ENCODE measurements at places on chromosomes 7 and 10.

DNA sequence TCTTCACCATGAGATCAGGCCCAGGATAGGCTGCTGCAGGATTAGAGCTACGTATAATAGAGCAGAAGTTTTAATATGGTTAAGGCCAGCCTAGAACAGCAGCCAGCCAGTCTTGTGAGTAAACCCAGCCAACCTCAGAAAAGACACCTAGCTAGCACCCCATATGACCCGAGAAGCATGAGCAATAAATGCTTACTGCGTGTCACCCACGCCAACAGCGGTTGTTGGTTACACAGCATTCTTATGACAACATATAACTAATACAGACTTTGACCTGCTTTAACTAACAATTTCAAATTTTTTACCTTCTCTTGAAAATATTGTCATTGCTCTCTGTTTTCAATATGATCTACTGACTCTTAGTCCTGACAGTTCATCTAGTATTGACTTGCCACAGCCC, 105.7 kb downstream of the HBP1 start:
- DNase-seq: no peak

GRCh38 chr10:22339761-22340328, 5.5 kb upstream of the SPAG6 start:
- DNase-seq: no peak

DNA sequence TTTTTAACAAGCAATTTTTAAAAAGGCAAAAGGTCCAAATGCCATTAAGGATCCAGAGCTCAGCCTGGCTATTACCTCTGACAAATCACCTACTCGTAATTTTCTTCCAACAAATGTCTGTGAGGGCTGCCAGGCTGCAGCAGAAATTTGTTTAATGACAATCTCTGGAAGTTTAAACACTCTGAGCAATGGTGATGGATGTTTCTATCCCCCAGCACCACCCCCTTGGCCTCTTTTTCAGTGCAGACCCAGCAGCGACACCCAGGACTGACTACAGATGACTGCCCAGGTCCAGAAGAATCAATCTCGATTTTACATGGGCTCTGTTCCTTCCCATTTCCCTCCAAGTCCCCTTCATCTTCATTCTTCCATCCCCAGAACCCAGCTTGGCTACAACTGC, 201.4 kb upstream of the AOAH start:
- no peak for DNase-seq

DNA sequence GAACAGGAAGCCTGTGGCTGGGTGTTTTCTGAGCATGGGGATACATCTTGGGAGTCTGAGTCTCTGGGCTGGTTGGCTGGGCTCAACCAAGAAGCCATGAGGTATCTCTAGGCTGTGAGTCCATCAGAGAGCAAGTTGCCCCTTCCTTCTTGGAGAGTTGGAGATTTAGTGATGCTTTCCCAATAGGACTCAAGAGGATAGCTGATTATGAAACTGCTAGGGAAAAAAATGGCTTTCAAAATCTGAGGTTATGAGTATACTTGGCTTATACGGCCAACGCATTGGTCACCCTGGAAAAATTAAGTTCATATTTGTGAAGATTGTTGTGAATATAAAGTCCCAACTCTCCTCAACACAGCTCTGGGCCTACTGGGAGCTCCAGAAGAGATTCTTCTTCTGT, 162.7 kb upstream of the KMT2E start:
- DNase-seq: no peak

DNA sequence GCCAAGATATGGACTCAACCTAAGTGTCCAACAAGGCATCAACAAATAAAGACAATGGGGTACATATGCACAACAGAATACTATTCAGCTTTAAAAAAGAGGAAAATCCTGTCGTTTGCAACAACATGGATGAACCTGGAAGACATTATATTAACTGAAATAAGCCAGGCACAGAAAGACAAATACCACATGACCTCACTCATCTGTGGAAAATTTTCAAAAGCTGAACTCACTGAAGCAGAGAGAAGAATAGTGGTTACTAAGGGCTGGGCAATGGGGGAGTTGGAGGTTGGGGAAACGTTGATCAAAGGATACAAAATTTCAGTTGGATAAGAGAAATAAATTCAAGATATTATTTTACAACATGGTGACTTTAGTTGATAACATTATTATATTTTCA, 221.4 kb upstream of the PITRM1 start:
- DNase-seq: no peak

DNA sequence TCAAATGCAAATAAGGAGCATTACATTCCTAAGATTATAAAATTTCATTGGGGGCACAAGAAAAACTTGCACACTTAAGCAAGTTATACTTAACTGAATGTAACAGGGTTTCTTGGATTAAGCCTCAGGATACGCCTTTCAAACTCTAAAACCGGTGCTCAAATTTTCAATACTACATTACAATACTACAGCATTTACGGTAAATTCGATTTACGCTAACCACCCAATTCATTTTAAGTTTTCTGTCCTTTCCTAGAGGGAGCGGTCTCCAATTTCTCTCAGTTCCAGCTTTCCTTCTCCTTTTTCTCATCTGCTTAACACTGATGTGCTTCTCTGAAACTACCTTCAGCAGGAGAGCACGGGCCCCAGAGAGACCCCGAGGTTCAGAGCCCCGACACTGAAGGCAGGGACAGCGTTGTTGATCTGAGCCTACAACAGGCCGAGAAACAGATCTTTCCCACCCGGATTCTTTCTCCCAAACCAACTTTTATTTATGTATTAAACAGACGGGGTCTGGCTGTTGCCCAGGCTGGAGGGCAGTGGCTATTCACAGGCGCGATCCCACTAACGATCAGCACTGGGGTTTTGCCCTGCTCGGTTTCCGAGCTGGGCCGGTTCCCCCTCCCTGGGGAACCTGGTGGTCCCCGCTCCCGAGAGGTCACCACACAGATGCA, 798 bp downstream of the ZNF425 start:
- DNase-seq: no peak

DNA sequence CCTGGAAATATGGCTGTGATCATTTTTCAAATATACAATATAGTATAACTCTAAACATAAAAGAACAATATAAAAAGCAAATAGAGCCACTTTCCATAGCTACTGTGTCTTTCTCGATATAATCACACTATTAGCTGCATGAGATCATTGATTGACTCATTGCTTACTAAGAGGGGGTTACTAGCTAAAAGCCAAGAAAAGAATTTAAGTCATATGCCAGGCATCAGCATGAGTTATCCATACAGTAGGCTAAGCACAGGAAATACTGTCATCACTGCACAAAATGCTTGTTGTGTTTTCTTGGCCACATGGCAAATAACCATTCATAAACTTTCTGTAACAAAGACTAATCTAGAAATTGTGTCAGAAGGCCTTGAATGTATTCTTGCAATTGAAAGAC, 18.8 kb upstream of the ABCB5 start:
- DNase-seq: no peak

GRCh38 chr7:74544706-74545469, 91.2 kb downstream of the GTF2IRD1 start:
- DNase-seq: no peak

DNA sequence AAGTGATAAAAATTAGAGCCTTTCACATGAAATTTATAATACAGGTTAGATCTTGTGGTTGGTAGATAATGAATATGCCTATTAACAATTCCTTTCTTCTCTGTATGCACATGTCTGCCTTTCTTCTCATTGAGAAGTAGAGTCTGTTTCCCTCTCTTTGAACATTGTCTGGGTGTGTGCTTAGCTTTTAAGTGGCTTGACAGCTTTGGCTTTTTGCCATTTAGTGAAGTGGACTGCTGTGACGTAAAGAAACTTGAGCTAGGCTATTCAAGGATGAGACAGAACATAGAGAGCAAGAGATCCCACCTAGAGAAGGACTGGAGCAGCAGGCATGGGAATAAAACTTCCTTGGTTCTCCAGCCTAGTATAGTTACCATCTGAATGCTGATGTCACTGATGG, 996.7 kb upstream of the CELF2 start:
- DNase-seq: no peak

- DNase-seq: no peak
Measured at GRCh38 chr7:49714182-49714581, 59.3 kb upstream of the VWC2 start.

- DNase-seq: no peak
Measured at GRCh38 chr10:114604357-114605130, 53.5 kb downstream of the ABLIM1 start.

GRCh38 chr10:69876286-69876685, 74.6 kb downstream of the COL13A1 start:
- DNase-seq: no peak

DNA sequence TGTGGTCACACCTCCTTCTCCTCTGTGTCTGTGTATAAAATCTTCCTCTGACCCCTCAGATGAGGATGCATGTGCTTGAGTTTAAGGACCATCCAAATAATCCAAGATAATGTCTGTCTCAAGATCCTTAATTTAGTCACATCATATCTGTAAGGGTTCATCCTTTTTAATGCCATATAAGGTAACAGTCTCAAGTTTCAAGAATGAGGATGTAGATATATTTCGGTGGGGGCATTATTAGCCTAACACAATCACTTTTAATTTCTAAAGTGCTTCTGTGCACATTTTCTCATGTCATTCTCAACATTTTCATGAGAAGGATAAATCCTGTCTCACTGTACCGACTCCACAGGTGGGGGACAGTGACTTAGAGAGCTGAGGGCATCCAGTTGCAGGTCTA, 235.3 kb downstream of the BUB3 start:
- DNase-seq: no peak

- no peak for DNase-seq
Measured at GRCh38 chr10:71493741-71494140, 97.0 kb downstream of the CDH23 start.

- no peak for DNase-seq
Measured at GRCh38 chr7:22361320-22361719, 4.4 kb upstream of the RAPGEF5 start.

GRCh38 chr10:112774210-112774609, 175.8 kb upstream of the TCF7L2 start:
- no peak for DNase-seq

DNA sequence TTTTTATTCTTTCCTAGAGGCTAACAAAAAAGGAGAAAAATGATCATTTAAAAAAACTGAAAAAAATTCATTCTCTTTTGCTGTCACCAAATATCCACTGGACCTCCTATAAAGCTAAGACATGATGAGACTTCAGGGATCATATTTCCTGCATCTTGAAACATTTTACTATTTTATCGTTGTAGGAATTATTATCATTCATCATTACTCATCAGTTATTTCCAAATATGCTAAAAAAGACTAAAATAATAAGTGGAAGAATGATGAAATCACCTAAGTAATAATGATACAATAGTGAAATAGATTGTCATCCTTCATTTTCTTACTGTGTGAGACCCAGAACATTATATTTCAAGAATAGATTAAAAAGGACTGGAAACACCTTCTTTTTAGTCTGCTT, 28.3 kb downstream of the TAF3 start:
- no peak for DNase-seq

DNA sequence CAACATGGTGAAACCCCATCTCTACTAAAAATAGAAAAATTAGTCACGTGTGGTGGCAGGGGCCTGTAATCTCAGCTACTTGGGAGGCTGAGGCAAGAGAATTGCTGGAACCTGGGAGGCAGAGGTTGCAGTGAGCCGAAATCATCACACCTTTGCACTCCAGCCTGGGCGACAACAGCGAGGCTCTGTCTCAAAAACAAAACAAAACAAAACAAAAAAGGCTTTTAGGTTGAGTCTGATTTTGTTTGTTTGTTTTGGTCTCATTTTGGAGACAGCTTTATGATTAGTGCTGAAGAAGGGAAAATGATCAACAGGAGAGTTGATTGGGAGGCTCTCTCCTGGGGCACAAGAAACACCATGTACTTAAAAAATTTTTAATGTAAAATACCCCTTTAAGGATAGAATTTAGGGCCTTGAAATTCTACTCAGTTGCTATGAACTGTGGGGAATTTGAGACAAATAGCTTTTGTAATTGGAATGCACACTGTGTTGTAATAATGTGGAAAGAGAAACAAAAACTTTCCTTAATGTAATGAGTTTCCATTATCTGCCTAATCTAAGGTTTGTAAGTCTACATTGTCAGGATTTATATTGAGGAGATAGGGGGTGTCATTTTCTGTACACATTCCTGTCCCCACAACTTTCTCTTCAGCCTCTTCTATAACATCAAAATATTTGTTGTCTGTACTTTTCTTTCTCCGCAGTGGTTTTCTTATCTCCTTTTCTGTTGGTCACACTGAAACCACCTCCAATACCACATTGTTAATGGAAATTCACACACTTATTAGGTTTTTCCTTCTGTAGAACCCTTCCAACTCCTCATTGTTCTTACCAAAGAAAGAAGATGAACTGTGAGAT, 41.3 kb downstream of the ARID5B start:
- DNase-seq: no peak

DNA sequence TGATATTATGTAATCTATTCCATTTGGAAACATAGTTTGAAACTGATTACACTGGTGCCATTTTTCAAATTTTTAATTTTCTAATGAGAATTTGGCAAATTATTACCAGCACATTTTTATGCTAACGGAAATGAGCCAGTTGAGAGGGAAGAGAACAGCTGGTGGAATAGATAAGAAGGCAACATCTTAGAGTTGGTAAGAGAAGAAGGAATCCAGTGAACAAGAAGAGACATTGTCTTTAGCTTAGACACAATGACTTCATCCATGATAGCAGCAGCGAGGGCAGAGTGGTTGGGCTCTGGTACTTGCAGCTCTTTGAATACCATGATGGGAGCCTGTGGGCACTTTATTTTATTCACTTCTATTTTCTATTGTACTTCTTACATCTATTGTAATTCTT, 89.6 kb downstream of the CHRM2 start:
- no peak for DNase-seq

GRCh38 chr7:136324073-136324704, 347.0 kb upstream of the MTPN start:
- DNase-seq: no peak

DNA sequence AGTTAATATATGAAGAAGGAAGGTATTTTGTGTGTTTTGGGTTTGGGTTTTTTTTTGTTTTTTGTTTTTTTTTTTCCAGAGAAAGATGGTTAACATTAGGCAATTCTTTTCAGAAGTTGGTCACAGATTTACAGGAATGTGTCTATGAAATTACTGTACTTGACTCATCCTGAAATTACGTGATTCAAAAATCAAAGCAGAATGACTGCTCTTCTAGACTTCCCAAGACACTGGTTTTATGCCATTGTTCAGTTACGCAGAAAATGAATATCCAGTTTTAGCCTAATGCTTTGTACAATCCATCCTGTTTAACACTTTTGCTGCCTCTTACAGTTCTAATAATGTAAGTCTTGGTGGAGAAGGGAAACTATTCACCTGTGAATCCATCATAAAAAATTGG, 39.7 kb upstream of the CELF2 start:
- DNase-seq: no peak

DNA sequence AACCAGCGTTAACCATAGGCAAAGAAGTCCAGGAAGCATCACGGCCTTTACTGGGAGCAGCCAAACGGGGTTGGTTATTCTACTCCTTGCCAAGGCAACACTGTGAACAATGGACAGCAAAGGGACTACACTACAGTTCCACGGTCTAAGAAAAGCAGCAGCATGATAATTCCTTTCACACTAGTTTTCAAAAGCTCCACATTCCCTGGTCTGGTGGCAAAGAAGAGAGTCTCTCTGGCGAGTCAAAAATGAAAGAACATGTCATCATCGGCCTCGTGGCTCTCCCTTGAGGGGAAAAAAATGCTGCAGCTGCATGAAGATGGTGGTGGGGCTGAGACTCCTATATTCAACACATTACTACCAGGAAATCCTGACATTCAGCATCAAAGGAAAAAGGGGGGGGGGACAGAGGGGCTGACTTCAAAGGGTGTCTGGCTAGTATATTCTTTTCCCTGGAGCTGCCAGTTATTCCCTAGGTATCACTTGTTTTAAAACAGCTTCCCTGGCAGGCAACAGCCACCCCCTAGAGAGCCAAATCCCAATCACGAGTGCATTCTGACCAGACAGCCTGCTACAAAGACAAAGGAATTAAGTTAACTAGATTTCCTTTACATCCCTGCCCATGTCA, 49.1 kb downstream of the SLC37A3 start:
- no peak for DNase-seq
